Breast epithelium (tissue), 4 donors: ENCODE measurements at places on chromosomes 1 and 21. TPM values are rescaled to one million over a fixed set of nuclear protein-coding genes. Genes with fewer than 3 reads are reported as not detected.

Gene ICOSLG
- total RNA-seq: 4.2 TPM

Gene PRRX1
- total RNA-seq: 73.1 TPM

Gene GCLM
- 23.7 TPM for total RNA-seq

- no peak for DNase-seq
Observed at GRCh38 chr1:170765712-170766330, 101.9 kb downstream of the PRRX1 start.

DNA sequence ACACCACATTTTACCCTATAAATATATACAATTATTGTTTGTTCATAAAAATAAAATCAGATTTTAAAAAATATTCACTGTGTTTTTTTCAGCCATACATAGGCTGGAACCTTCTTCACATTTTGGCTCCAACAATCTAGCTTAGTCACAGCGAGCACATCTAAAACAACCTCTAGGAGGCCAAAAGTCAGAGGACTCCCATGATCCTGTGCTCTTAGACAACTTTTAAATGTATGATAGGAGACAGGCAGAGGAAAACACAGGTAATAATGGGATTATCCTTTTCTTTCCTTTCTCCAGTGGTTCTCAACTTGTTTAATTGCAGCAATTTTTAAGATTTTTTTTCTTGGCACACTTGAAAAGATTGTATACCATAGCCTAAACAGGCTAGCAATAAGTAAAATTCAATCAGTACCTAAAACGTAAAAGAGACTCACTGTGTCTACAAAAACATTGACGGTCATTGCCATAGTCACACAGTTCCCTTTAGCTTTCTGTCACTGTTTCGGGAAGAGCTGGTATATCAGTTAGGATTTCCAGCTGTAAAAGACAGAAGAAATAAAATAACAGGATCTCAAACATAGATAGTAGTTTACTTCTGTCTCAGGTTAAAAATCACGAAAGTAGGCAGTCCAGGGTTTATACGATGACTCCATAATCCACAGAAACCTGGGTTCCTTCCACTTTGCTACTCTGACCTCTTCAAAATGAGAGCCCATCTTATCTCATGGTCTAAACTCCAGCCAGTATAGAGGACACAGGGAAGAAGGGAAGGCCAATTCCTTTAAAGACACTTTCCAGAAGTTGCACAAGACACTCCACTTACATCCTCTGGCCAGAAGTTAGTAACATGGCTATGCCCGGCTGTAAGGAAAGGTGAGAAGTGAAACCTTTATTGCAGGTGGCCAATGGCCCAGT is 39.2 kb upstream of the CR1L start:
- DNase-seq: no peak

- DNase-seq: no peak
Observed at GRCh38 chr1:242243472-242243871, 244.6 kb upstream of the MAP1LC3C start.

GRCh38 chr1:168509210-168509609 is 34.6 kb downstream of the XCL2 start:
- DNase-seq: no peak

DNA sequence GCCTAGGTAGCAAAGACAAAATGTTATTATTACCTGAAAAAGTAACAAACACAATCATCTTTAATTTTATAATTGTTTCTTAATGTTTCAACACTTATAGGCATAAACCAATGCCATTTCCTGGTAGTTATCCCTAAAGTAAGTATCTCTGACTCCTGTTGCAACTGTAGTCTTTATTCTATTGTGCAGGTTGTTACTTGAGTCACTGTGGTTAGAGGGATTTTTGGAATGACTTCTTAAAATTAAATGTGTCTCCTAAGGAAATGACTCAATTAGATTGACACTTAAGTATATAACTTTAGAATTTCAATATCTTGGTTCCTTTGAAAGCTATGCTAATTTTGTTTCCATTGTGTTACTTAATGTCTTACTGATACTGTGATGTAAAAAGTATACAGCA is 143.9 kb downstream of the PHTF1 start:
- DNase-seq: no peak

DNA sequence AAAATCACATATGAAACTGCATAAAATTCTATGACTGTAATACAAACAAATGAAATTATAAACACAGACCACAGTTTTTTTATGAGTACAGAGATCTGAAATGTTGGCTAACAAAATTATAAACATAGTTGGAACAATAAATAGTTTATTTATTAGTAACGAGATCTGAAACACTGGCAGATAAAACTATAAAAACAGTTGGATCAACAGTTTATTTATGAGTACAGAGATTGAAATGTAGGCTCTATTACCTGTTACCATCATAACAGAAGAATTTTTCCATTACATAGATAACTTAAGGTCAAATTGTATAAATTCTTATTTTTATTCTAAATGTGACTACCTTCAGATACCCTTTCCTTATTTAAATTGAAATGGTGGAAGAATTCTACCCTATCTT is 14.5 kb downstream of the EYA3 start:
- DNase-seq: no peak

GRCh38 chr1:80801695-80802094 is 999.0 kb upstream of the ADGRL2 start:
- DNase-seq: no peak

- no peak for DNase-seq
Observed at GRCh38 chr21:35436899-35437298, 387.8 kb upstream of the RUNX1 start.

GRCh38 chr1:83097715-83098114 is 901.2 kb downstream of the TTLL7 start:
- no peak for DNase-seq
